ENCODE measurements at places on chromosomes 13 and 19.

GRCh38 chr19:45323671-45324081, 1.0 kb upstream of the CKM start:
- DNase-seq, result no peak

GRCh38 chr13:28573595-28574373, 78.9 kb upstream of the FLT1 start:
- no peak for DNase-seq

- DNase-seq, result no peak
These were observed 46.2 kb downstream of the KLF2 start for GRCh38 chr19:16370641-16371391.

DNA sequence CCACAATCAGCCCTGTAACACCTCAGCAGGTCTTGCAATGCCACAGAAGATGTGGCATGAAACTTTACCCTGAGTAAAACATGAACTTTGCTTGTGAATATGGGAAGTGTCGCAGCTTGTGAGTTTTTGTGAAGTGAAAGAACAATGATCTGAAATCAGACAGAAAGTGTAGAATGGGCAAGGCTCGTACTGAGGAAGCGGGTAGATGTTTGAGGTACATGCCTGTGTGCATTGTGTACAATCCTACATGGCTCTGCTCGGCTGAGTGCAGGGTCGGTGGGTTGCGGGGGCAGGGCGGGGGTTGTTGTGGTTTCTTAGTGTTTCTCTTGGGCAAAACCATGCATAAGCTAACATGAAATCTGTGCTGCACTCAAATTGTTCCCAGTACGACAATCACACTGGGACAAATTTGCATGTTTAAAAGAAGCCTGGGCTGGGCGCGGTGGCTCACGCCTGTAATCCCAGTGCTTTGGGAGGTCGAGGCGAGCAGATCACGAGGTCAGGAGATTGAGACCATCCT, 1.1 kb downstream of the NLRP13 start:
- DNase-seq, result no peak

DNA sequence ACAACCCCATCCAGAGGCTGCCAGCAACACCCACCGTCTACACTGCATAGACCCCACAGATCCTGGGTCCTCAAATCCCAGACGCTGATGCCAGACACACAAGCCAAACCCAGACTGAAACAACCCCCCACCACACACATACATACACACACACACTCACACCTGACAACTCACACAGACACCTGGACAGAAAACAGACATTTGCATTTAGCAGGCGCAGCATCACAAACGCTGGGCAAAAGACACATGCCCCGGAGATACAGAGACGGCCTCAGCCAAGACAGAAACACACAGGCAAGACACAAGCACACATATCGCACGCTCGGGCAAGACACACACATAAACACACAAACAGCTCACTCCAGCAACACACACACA, 1.3 kb downstream of the BBC3 start:
- DNase-seq, result no peak

DNA sequence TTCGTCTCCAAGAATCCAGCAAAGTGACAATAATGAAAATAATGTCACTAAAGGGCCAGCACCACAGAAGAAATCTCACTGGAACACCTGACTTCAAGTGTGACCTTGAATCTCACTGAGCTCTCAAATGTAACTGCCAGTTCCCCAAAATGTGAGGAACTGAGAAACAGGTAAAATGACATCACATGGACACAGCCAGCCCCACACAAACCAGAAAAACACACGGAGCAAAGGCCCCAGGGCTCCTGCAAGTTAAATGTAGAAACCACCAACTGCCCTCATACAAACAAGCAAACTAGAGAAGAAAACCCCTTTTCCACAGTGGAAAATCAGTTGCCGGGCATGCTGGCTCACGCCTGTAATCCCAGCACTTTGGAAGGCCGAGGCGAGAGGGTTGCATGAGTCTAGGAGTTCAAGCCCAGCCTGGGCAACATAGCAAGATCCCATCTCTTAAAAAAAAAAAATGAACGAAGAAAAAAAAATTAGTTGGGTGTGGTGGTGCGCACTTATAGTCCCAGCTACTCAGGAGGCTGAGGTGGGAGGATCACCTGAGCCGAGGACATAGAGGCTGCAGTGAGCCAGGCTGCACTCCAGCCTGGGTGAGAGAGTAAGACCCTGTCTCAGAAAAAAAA, 8.7 kb upstream of the KANK2 start:
- DNase-seq, result no peak

DNA sequence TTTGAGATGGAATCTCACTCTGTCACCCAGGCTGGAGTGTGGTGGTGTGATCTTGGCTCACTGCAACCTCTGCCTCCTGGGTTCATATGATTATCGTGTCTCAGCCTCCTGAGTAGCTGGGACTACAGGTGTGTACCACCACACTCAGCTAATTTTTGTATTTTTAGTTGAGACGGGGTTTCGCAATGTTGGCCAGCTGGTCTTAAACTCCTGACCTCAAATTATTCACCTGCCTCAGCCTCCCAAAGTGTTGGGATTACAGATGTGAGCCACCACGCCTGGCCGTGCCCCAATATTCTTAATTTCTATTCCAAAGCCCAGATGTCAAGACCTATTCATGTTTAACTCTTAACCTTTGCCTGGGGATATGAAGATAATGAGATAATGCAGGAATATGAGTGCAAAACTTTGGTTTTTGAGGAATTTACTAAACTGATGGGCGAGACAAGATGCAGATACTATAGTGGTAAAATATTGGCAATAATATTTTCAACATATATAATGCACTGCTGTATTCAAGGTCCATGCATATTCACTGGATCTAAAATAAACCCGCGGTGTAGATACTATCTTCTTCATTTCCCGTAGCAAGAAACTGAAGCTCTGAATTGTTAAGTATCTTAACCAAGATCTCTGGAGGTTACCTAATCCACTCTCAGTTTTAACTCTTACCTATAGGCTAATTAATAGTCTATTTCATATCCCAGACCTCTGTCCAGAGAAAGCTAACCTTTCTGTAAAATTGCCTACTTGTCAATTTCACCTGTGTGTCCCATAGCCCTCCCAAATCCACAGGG, 43.7 kb upstream of the HMGB1 start:
- DNase-seq, result no peak

- no peak for DNase-seq
These were observed at the start of gene OR7G2 for GRCh38 chr19:9107375-9107774. Gene OR7G2, minus strand, starts transcription at chr19:9107475. Its CDS starts 4,232 bp downstream, at chr19:9103243.

- DNase-seq, result no peak
These were observed 19.1 kb upstream of the KCTD4 start for GRCh38 chr13:45219938-45220375.

- no peak for DNase-seq
These were observed 311.3 kb downstream of the DLEU7 start for GRCh38 chr13:50531917-50532899.

Measured in T-helper 17 cell (primary cell).